ENCODE measurements at places on chromosomes 11 and 22.

DNA sequence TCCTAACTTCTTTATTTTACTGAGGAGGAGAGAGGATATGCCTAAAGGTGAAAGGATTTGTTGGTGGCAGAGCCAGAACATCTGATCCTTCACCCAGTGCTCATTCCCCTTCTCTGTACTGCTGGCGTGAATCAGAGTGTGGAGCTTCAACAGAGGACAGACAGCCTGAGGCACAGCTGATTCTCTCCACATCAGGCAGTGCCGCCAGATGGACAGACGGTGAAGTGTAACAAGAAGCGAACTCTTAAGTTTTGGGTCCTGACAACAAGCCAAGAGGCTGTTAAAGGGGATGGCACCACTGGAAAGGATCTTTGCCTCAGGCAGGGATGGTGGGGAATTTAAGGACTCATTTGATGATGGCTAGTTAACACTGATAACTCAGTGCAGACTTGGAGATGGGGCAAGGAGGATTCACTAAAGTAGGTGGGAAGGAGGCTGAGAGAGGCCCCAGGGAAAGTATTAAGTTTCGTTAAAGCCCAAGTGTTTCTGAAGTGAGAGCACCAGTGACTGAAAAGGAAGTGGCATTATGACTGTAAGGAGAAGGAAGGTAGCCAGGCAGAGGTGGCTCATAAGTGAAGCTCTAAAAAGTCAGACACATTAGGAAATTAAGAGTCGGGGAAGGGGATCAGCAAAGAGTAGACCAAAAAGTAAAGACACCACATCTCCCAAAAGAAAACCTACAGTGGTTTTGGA, 81.3 kb downstream of the CLPB start:
- no peak for DNase-seq

GRCh38 chr22:36100134-36100824, 60.3 kb downstream of the APOL3 start:
- no peak for DNase-seq

- DNase-seq = no peak
Observed at GRCh38 chr11:8034604-8035190, 46.3 kb upstream of the TUB start.

DNA sequence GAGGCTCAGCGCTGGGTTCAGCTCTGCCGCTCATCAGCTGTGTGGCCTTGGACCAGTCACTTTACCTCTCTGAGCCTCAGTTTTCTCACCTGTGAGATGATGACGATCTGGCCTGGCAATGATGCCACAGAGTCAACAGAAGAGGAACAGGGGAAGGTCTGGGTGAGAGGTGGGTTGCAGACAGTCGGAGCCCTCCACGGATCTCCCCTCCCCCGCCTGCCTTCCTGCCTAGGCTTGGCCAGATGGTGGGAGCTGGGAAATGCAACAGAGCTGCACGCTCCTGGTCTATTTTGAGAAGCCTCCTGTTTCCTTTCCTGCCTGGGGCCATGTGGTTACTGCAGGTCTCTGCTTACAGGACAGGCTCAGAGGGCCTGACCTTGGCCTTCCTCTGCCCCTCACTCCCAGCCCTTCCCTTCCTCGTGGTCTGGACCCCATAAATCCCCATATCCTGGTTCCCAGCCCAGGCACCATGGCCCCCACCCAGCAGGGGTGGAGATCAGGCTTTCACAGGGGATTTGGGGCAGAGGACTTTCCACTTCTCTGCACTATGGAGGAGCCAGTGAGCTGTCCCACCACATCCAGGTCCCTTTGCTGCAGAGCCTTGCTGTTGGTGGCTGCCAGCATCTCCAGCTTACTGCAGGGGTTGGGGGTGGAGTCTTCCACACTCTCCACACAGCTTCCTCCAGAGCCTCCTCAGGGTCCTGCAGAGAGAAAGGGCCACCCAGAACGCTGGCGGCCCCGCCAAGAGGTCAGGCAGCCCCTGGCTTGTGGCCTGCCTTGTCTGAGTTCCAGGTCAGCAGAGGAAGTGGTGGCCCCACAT, 46.9 kb downstream of the C11orf96 start:
- no peak for DNase-seq

DNA sequence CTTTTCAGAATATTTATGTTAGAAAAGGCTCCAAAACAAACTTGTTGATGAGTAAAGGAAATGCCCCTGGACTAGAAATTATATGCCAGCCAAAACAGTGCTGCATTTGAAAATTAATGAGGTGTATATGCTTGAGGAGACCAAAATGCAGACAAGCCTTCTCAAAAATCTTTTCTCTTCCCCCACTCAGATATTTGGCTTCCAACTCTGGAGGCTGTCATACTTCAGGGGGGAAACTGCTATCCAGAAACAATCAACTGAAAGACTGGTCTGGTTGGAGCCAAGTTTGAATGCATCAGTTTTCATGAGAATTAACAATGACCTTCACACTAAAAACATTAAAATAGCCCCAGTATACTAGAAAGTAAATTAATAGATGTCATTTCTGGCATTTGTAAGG, 98.2 kb downstream of the SGSM3 start:
- DNase-seq = no peak

Data from Calu3 (cell line).